Neural progenitor cell (in vitro differentiated cells): ENCODE measurements at places on chromosomes 16 and 17. TPM values are rescaled to one million over a fixed set of nuclear protein-coding genes. Genes with fewer than 3 reads are reported as not detected.
A peak's percentile ranks its signal among the peaks of the same experiment; 100 is the strongest.

GRCh38 chr16:87836844-87837581 lies 32.3 kb downstream of the SLC7A5 start:
- peak; percentile 48 for DNase-seq

The SENP3 gene
- 87.9 and 91.6 TPM in 2 replicates for total RNA-seq

DNA sequence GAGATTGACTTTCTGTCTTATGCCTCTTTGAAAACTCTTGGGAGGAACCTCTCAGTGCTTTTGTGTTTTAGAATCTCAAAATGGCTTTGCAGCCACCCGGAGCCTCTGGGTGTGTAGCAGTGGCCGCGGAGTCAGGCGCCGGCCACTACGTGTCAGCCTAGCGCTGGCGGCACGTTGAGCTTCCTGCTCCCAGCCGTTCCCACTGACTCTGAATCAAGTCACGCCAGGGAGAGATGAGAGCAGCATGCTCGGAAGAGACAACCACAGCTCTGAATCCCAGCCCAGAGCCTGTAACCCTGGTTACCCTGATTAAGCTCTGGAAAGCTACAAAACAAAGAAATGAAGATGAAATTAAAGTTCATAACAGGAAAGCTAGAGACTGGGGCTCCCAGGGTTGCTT lies 97.4 kb upstream of the CACNG5 start:
- DNase-seq, result peak; percentile 79

The KCNJ18 gene
- total RNA-seq, result not detected in 2 replicates

The GNAO1 gene
- 1.9 and 3.2 TPM in 2 replicates for total RNA-seq

The CNGB1 gene
- not detected in 2 replicates for total RNA-seq

DNA sequence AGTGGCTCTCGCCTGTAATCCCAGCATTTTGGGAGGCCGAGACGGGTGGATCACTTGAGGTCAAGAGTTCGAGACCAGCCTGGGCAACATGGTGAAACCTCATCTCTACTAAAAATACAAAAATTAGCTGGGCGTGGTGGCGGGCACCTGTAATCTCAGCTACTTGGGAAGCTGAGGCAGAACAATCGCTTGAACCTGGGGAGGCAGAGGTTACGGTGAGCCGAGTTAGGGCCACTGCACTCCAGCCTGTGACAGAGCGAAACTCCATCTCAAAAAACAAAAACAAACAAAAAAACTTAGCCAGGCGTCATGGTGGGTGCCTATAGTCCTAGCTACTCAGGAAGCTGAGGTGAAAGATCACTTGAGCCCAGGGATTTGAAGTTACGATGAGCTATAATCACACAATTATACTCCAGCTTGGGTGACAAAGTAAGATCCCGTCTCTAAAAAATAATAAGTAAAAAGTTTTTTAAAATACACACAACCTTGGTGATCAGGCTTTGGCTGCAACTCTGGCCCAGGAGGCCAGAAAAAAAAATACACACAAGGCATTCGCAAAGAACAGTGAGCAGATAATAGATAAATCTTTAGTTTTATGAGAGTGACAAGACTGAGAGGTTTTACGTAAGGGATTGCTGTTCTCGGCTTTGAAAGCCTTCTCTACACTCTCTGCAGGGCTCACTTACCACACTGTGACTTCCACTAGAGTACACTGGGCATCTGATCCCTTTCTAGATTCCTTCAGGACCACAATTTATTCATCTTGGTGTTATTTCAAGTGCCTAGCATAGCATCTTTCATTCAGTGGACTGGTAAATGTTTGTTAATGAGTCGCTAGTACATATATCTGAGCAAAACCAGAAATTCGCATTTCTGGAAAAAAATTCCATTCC lies 5.9 kb downstream of the GSPT1 start:
- DNase-seq, result no peak

The ABCC11 gene
- 0.09 TPM in 1 of 2 replicates, not detected in the other for total RNA-seq

The ST6GALNAC1 gene
- total RNA-seq, result not detected in 2 replicates

- peak; percentile 90 for DNase-seq
Measured at GRCh38 chr17:39621523-39622379, 5.0 kb upstream of the PPP1R1B start.

DNA sequence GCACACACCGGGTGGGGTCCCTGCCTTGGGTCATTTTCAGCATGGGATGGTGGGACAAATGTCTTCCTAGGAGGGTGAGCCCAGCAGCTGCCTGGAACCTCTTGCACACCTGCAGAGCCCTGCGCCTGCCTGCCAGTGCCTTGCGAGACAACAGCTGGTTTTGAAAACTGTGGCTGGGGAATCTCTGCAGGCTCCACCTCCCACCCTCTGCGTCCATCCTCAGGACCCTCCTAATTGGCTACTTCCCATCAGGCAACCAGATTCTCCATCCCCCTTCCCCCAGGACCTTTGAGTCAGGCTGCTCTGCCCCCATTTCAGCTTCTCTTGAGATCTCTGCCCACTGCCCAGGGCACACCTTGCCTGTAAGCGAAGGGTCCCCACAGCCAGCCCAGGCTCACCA lies 26.6 kb downstream of the PEMT start:
- peak; percentile 70 for DNase-seq

- peak; percentile 47 for DNase-seq
Measured at GRCh38 chr17:35749560-35750412, 3.3 kb downstream of the GAS2L2 start.
